ENCODE measurements at places on chromosomes 2 and 18. TPM values are rescaled to one million over a fixed set of nuclear protein-coding genes. Genes with fewer than 3 reads are reported as not detected.

The CYP27A1 gene
- total RNA-seq: 57.1 TPM

The GPR75 gene
- total RNA-seq: 0.53 TPM

DNA sequence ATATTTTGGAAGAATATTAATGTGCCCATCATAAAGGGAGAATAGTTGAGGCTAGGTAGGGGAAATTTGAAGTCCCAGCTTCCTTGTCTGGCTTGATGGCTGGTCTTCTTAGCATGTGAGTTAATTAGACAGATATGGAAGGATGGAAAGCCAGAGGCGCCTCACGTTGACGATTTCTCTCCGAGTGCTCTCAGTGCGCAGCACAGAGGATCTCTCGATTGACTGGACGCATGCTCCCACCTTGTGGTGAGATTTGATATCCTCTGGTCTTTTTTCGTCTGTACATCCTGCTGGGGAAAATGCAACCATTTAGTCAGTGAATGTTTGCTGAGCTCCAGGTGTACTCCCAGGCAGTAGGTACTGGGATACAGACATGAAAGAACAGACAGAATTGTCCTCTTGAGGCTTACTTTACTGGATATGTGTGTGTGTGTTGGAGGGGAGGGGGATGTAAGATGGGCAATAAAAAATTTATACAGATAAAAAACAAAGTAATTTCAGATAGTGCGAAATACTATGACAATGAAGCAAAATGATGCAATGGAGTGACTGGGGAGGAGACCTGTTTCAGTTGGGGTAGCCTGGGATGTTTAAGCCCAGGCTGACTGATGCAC is 66.9 kb upstream of the ZNG1B start:
- peak; percentile 84 for DNase-seq

- peak; percentile 98 for DNase-seq
These were observed at the start of gene HNRNPLL for GRCh38 chr2:38602732-38603401. HNRNPLL (minus strand) TSS chr2:38602928; CDS start chr2:38602626, 302 bp downstream.

GRCh38 chr2:95225658-95226057 is 18.3 kb downstream of the ZNF892 start:
- no peak for DNase-seq

GRCh38 chr2:166233244-166233643 is 105.4 kb upstream of the SCN1A start:
- no peak for DNase-seq

DNA sequence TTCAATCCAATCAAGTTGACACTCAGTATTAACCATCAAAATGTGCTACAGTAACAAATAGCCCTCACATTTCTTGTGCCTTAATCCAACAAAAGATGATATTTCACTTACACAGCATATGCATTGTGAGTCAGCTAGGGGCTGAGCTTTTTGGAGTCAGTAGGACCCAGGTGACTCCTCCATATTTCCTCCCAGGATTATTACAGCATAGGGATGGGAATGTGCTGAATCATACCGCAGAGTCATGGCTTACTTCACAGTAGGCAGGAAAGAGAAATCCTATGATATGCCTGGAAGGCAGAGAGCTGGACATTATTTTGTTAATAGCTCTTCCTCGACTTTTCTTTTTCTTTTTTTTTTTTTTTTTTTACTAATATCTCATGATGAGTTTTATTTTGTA is 153.3 kb downstream of the TMEM182 start:
- no peak for DNase-seq

GRCh38 chr2:233025706-233026105 is 6.8 kb upstream of the NEU2 start:
- no peak for DNase-seq

GRCh38 chr18:49915352-49915751 is 102.0 kb upstream of the ACAA2 start:
- DNase-seq: peak; percentile 13

The DNAJC5G gene
- not detected for total RNA-seq

The IL1A gene
- total RNA-seq: not detected

- no peak for DNase-seq
These were observed 35.8 kb downstream of the METTL4 start for GRCh38 chr18:2535419-2535910.

DNA sequence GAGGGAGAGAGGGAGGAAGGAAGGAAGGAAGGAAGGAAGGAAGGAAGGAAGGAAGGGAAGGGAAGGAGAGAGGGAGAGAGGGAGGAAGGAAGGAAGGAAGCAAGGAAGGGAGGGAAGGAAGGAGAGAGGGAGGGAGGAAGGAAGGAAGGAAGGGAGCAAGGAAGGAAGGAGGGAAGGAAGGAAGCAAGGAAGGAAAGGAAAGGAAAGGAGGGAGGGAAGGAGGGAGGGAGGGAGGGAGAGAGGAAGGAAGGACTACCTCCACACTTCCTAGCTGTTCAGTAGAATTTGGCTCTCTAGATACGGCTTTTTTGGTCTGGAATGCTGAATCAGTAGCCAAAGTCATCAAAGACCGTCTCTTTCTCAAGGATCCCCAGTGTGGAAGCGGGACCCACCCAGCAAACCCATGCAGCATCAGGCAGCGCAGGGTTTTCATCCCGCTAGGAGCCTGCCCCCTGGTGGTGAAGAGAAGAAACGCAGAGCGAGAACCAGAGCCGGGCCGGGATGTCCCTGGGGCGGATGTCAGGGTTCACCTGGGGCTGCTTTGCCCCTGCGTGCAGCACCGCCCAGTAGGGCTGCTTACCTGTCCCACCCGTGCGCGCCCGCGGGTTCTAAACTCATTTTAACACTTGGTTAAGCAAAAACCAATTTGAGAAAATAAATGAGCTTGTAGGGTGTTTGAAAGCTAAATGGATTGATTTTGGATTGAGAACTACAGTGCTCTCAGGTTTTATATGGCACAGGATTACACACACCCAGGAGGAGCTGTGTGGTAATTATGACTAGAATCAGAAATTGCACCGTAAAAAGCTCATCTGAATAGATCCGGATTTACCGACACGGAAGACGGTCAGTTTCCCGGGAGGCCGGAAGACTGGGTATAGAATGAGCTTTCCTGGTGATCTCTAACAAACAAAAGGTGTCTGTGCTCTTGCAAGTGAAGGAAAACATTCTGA is 48.1 kb upstream of the ARL4C start:
- peak; percentile 75 for DNase-seq

GRCh38 chr2:241421330-241421729 is 65.2 kb downstream of the FARP2 start:
- no peak for DNase-seq

The CPO gene
- total RNA-seq: not detected

DNA sequence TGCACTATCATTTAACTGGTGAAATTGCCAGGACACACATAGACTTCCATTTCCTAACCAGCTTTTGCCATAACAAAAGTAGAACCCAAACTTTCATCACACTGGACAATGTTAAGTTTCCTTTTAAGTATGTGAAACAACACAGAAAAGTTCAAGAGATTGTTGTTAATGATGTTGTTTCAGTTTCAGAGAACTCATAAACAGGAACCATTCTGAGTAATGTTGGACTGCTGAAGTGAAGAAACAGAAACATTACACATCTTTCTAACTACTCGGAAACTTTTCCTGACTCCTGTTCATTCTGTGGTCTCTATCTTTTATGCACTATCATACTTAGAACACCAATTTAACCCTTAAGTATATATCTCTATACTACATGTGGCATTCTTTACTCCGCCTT is 179.2 kb downstream of the RIT2 start:
- DNase-seq: no peak

The SLC5A7 gene
- total RNA-seq: not detected

- no peak for DNase-seq
These were observed 306.1 kb downstream of the NOL4 start for GRCh38 chr18:33918571-33918970.

GRCh38 chr2:241009601-241010530 is 11.4 kb downstream of the SNED1 start:
- no peak for DNase-seq

DNA sequence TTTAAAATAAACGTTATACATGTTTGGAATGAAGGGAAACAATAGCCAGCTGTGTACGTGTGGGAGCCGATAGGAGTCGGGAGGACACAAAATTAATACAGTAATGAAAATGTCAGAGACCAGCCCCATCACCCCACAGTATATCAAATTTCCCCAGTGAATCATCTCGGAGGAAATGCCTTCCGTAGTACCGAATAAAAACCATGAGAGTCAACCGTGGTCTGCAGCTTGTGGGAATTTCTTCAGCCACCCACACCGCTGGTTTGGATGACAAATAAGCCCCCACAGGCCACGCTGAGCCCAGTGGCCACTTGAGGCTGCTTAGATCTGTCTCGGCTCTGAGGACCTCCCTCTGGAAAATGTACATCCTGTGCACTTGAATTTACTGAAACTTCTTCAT is 133.7 kb downstream of the COL6A3 start:
- DNase-seq: no peak

- DNase-seq: no peak
These were observed 345.8 kb upstream of the TFPI start for GRCh38 chr2:187900021-187900420.

DNA sequence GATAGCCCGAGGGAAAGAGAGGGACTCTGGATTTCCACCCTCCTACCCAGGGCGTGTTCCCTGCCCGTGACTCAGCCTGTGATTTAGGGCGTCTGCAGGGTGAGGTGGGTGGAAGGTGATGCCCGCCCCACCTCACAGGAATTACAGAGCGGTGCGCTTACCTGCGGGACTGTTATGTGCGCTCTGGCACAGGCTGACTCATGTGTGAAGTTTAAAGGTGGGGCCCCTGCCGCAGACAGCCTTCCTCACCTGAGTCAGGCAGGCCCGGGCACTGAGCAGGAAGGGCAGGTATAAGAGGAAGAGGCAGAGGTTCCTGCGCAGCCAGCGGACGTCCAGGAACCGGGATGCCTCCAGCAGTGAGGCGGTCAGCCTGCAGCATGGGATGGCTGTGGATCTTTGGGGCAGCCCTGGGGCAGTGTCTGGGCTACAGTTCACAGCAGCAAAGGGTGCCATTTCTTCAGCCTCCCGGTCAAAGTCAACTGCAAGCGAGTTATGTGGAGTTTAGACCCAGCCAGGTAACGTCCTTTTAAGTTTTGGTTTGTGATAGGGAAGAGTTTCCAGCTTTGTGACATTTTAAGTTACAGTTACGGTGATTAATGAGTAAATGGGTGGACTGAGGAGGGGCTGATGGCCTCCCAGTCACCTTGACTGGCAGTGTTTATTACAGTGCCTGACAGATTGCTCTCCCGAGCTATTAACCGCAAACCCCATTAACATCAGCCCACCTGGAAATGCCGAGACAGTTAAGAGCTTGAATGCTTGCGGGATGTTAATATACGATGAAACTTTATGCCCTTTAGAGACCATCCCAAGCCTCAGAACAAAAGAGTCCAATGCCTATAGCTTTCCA is 141.6 kb upstream of the TTC39C start:
- DNase-seq: no peak

The STAT4 gene
- total RNA-seq: not detected

DNA sequence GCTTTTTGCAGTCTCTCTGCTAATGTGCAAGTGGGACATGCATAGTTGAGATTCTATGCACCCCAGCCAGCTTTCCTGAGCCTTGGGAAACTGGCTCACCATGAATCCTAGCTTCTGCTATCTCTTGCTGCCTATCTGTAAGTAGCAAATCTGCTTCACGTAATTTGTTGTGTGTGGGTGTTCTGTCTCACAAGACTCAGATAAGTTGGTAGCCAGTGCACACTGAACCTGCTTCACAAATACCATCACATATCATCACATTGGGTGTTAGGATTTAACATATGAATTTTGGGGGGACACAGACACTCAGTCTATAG is 13.9 kb upstream of the VRK2 start:
- no peak for DNase-seq

DNA sequence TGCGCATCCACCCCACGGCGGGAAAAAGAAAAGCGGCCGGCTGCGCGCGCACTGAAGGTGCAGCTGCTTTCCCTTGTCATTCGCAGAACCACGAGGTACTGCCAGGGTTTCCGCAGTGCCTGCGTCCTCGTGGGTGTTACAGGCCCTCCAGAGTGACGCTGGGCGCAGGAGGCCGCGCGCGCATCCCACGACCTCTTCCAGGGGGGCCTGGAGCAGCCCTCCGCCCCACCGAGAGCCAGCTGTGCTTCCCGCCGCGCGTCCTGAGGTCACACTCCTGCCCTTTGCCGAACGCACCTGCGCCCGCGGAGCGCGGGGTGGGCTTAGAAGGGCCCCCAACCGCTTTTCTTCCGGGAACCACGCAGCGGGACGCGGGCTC is 378 bp upstream of the IAH1 start:
- no peak for DNase-seq

- peak; percentile 49 for DNase-seq
These were observed 34.7 kb downstream of the TRABD2A start for GRCh38 chr2:84846041-84846663.

Data from SK-MEL-5 (cell line).